ENCODE measurements at places on chromosomes 3 and 15.

- DNase-seq, result no peak
Measured at GRCh38 chr3:153180860-153181372, 18.9 kb downstream of the RAP2B start.

DNA sequence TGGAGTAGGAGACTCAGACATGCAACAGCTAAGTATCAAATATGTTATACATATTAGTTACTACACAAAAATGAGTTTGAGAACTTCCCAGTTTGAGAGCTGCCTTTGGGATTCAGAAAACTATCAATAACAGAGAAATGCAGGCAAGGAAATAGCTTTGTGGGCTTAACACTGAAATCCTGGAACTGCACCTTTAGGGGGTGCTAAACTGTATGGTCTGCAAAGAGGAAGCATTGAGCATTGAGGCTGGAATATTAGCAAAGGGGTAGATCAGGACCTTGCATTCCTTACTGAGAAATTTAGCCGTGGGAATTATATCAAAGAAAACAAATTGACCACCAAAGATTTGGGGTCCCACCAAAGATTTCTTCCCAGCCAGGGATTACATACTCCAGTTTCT lies 580.0 kb downstream of the ZNF385D start:
- peak; percentile 41 for DNase-seq

DNA sequence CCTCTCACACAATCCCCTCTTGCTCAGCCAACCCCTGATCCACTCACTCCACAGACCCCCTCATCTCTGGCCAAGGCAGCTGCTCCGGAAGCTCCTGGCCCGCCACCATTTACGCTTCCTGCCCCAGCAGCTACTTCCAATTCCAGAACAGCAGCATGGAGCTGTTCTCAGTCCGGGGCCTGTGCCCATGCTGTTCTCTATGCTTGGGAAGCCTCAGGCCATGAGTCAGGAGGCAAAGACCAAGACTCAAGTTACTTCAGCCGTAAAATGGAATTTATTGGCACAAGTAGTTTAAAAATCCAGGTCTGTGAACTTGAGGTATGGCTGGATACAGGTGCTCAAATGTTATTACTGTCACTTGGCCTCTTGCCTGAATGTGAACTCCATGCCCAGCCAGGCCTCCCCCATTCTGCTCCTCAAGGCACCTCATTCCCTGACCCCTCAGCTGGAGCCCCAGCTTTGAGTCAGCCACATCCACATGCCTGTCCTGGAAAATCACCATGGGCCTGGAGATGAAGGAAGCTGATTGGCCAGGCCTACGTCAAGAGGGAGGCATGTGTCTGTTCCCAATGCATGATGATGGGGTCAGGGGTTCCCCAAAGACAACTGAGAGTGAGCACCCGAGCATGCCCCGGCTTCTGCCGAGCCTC lies 31.4 kb upstream of the CACNA2D2 start:
- peak; percentile 40 for DNase-seq

GRCh38 chr3:47022641-47023071 lies 43.2 kb downstream of the NBEAL2 start:
- DNase-seq, result no peak

DNA sequence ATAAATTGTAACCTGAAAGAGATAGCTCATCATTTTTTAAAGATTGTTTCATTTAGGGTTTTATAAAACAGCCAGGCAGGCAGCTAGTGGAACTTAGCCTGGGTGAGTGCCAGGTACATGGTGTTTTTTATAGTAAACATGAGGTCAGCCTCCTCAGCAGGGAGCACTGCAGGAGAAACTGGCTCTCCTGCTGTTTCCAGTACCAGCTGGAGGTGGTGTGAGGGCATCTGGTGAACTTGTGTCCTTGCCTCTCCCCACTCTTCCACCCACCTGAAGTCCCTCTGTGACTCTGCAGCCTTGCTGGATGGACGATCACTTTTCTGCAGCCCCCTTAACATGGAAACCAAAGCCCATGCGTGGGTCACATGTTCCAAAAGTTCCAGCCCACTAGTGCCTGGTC lies 128.4 kb downstream of the FAM174B start:
- no peak for DNase-seq

- no peak for DNase-seq
Measured at GRCh38 chr3:99396651-99397275, 241.6 kb upstream of the COL8A1 start.

DNA sequence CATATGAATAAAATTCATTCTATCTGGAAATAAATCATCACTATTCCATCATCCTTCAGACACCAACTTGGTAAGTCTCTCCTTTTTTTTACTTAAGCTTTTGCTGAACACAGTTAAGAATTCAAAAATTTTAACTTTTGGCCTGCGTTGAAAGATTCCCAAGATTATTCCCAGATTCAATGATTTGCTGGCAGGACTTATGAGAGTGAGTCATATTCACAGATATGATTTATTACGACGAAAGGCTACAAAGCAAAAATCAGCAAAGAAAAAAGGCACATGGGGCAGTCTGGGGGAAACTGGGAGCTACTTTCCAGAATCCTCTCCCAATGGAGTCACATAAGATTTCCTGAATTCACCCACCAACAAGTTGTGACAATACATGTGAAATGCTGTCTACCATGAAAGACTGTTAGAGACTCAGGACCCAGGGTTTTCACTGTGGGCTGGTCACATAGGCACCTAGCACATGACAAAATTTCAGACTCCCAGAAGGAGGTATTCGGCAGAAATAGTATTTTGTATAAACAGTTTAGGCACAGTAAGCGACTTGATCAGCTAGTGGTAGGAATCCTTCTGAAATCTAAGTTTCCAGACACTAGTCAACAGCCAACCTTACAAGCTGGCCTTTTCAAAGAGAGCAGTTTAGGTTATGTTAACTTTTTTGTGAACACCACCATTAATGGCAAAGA lies 82.1 kb downstream of the DLG1 start:
- no peak for DNase-seq

- DNase-seq, result no peak
Measured at GRCh38 chr3:160134964-160135363, 90.3 kb upstream of the C3orf80 start.

GRCh38 chr3:194218646-194219453 lies 82.9 kb downstream of the HES1 start:
- DNase-seq, result no peak

DNA sequence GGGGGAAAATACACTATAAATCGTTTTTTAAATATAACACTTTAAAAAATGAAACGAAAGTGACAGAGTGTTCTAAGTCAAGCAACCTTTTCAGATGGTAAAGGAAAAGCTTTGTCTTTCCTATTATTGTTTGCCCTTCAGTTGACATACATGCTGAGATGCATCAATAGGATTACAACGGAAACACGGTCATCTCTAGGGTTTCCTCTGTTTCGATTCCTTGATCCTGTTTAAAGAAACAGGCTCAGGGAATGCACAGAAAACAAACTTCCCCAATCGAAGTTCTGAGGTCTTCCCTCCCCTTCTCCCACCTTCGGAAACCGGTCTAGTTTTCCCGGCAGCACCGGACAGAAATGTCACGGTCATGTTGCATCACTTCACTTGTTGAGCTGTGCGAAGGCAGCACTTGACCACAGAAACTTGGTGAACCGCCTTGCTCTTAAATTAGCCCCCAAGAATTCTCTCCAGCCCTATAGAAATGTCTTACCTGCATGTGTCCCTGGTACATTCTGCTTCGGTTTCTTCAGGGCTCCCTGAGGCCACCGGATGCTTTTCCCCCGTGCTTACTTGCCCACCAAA lies 556 bp downstream of the PEX5L start:
- DNase-seq, result no peak

DNA sequence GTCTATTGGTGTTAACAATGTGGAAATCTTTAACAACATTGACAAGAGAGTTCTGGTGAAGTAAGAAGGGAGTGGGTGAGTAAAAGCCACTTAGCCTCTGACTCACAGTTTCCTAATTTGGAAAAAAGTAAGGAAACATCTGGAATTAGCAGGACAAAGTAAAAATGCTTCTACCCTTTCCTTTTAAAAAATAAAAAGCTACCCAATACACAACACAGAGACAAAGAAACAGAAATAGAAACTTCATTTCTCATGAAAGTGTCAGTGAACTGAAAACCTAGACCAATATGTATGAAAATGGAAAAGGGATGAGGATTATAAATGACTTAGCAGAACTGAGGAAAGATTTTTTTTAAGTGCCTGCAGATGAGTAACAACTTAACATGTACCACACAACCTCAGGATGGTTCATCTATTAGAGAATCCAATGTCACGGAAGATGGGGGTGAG lies 65.4 kb downstream of the SSR3 start:
- no peak for DNase-seq

GRCh38 chr15:73909651-73910050 lies 16.6 kb upstream of the LOXL1 start:
- DNase-seq, result no peak

- no peak for DNase-seq
Measured at GRCh38 chr3:123053107-123053506, 13.7 kb upstream of the PDIA5 start.

GRCh38 chr3:16377847-16378302 lies 112.9 kb downstream of the OXNAD1 start:
- no peak for DNase-seq

DNA sequence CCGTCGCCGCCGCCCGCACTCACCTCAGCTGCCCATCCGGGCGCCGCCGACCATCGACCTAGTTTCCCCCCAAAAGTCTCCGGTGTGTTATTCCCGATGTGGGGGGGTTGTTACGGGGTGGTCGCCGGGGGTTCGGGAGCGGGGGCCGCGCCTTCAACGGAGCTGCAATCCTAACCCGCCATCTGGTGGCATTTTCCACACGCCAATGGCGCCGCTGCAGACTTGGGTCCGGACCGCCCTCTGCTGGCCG lies at the start of gene STAG1:
TSS of gene STAG1 (minus strand) at position 207 of the 250 bp plus-strand sequence. CDS start 121,480 bp downstream, outside the sequence.
- DNase-seq, result no peak

GRCh38 chr3:138132239-138132638 lies at the start of gene A4GNT:
Gene A4GNT, minus strand, starts transcription at chr3:138132390. Its CDS starts 1,134 bp downstream, at chr3:138131256.
- DNase-seq, result peak; percentile 3

- no peak for DNase-seq
Measured at GRCh38 chr3:58134468-58134867, 76.3 kb downstream of the DNASE1L3 start.

GRCh38 chr3:98333989-98334606 lies 19.6 kb upstream of the OR5K4 start:
- no peak for DNase-seq

GRCh38 chr3:39052583-39052982 lies 767 bp downstream of the WDR48 start:
- DNase-seq, result peak; percentile 5

DNA sequence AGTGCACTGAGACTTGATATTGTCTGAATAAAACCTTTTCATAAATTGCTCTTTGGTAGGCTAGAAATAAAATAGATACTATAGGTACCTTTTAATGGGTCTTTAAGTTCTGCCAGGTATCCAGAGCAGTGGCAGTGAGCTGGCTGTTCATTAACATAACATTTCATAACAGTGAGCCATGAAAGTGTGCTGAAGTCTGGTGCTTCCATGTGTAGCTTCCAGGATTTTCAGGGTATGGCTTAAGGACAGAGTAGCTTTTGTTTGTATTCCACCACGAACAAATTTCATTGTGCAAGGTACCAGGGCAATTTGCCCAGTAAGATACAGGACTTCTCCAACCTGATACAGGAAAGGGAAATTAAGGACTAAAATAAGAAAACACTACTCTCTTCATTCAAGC lies 124.7 kb upstream of the NANOGP8 start:
- DNase-seq, result no peak

GRCh38 chr15:76185716-76186115 lies 125.6 kb downstream of the ETFA start:
- peak; percentile 69 for DNase-seq

DNA sequence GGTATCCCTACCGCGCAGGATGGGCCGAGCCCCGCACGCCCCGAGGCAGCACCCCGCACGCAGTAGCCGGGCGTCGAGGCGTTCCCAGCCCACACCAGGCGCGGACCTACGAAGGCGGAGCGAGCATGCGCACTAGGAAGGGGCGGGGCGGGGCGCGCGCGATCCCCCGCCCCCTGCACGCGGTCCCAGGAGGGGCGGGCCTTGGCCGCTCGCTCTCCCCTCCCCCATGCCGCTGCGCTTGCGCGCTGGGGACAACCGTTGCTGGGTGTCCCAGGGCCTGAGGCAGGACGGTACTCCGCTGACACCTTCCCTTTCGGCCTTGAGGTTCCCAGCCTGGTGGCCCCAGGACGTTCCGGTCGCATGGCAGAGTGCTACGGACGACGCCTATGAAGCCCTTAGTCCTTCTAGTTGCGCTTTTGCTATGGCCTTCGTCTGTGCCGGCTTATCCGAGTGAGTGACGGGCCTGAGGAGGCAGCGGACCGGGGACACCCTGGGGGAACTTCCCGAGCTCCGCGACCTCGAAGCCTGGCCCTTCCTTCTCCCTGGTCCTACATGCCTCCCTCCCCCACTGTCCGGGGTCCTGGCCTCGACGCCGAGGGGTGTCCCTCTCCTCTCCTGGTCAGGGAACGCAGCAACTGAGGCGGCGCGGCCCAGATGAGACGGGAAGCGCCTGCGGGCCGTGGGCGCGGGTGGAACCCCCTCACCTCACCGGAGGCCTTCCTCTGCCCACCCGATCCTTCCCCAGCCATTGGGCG lies at the start of gene SPESP1:
TSS of gene SPESP1 (plus strand) at position 258 of the 755 bp plus-strand sequence. CDS start at position 387, 129 bp downstream.
- DNase-seq, result no peak

- DNase-seq, result peak; percentile 78
Measured at GRCh38 chr3:105827959-105828358, 40.9 kb downstream of the CBLB start.

DNA sequence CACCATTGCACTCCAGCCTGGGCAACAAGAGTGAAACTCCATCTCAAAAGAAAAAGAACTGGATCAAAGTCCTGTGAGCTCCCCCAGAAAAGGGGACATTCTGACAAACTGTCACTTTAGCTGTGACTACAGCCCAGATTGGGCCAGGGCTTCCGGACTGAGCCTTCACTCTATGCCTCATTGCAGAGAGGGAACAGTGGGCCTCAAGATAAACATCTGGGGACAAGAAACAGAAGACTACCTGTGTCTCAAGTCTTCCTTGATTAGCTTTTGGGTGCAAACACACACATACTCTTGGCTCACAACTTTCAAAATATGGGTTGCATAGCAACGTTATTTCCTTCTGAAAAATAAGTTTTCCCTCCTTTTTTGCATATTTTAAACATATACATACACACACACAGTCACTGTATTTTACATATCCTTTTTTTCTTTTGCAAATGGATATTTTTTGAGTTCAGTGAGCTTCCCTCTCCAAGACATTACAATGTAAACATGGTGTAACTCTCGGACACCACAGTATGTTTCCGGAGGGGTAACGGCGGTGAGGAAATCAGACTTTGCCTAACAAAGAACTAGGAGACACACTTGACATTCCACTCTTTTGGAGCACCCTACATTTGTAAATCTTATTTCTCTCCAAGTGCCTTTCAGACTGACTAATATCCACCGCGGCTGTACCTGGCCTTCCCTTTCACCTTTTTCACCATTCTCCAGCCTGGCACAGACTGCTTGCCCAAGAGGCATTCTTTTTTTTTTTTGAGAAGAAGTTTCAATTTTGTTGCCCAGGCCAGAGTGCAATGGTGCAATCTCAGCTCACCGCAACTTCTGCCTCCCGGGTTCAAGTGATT lies 3.5 kb downstream of the TKT start:
- no peak for DNase-seq

GRCh38 chr3:16401273-16401672 lies 112.2 kb downstream of the RFTN1 start:
- DNase-seq, result no peak

GRCh38 chr3:78926523-78926922 lies 841.3 kb downstream of the ROBO1 start:
- no peak for DNase-seq

Data from ACHN (cell line).